GDM1 (cell line): ENCODE measurements at places on chromosomes 1 and 21.
A peak's percentile ranks its signal among the peaks of the same experiment; 100 is the strongest.

DNA sequence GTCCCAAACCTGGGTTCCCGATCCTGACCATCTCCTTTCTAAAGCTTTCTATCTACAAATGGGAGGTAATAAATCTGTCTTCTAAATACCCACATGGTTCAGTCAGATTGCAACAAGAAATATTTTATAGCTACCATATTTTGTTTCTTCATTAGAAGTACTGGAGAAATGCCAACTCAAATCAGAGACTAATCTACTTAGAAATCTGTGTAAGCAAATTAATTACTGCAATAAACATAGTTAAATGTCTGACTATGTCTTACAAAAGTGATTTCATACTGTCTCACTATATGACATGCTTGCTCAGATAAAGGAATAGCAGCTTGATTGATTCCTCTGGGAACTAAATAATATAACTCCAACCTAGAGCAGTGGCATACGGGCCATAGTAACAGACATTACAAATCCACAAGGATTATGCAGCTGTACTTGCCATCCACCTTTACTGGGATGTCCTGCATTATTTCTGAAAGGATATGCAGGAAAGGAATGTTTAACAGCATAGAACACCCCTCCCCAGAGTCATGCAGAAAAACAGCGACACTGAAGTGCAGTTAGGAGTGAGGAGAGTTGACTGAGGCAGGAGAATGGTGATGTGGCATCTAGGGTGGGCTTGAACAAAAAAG, 80.3 kb downstream of the PCNX2 start:
- DNase-seq: no peak

GRCh38 chr1:42593486-42594100, 64.6 kb upstream of the PPIH start:
- no peak for DNase-seq

DNA sequence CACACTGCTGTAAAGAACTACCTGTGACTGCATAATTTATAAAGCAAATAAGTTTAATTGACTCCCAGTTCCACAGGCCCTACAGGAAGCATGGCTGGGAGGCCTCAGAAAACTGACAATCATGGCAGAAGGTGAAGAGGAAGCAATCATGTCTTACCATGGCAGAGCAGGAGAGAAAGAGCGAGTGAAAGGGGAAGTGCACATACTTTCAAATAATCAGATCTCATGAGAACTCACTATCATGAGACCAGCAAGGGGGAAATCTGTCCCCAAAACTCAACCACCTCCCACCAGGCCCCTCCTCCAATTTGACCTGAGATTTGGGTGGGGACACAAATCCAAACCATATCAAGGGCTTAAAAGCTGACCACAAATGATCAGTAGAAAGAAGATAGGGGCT, 493.2 kb downstream of the PTPRC start:
- DNase-seq: no peak

- DNase-seq: no peak
Observed at GRCh38 chr1:54314696-54315095, 91.5 kb downstream of the SSBP3 start.

DNA sequence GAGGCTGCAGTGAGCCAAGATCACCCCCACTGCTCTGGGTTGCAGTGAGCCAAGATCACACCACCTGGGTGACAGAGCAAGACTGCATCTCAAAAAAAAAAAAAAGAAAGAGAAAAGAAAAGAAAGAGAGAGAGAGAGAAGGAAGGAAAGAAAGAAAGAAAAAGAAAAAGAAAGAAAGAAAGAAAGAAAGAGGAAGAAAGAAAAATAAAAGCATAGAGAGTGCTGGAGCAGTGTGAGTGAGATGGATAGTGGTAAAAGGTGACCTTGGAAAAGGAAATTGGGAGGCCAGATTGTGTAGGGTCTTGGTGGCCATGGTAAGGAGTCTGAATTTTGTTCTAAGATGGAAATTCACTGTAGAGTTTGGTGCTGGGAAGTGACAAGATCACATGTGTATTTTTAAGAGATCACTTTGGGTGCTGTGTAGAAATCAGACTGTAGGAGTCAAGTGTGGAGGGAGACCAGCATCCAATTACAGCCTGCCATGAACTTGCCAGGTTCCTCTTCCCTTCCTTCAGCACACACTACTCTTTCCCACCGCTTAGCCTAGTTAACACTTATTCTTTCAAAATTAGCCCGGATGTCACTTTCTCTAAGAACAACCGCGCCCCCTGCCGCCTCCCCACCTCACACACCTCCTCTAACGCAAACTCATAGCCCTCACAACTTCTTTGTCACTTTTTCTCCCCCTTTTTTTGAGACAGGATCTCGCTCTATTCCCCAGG, 17.9 kb downstream of the MTX1 start:
- peak; percentile 77 for DNase-seq

DNA sequence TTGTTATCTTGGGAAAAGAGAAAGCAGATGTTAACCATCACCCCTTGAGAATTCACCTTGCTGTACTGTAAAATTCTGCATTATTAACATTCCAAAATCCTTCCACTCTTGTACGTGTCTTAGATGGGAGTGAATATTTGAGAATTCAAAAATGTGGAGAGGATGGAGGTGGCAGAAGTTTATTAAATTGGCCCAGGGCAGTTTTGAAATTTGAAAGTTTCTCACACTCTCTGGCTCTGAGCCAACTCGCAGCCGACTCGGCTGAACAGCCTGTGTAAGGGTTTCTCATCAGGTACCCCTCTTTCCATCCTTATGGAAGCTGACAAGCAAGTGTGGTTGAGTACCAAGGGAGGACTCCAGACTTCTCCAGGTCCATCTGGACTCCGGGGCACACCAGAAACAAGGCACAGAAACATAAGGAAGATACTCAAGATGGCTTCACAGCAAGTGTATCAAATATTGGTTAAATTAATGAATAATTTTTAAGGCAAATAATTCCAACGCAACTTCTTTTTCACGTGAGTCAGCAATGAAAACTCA, 45.1 kb downstream of the RRAGC start:
- DNase-seq: no peak

DNA sequence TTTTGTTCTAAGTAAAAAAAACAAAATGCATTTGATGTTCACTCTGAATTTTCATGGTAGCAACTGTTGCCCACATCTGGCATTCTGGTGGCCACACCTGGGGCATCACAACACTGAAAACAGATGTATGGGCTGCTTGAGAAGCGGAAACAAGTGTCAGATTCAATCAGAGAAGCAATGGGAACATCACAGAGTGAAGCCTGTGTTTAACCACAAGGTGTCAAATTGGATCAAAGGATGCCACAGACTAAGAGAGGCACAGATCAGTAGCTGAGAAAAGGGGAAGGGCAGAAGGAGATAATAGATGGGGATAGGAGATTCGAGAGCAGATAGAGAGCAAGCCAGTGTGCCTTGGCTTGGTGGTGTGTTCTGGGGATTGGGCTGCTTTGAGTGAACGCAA, 49.8 kb upstream of the MTF2 start:
- DNase-seq: no peak

DNA sequence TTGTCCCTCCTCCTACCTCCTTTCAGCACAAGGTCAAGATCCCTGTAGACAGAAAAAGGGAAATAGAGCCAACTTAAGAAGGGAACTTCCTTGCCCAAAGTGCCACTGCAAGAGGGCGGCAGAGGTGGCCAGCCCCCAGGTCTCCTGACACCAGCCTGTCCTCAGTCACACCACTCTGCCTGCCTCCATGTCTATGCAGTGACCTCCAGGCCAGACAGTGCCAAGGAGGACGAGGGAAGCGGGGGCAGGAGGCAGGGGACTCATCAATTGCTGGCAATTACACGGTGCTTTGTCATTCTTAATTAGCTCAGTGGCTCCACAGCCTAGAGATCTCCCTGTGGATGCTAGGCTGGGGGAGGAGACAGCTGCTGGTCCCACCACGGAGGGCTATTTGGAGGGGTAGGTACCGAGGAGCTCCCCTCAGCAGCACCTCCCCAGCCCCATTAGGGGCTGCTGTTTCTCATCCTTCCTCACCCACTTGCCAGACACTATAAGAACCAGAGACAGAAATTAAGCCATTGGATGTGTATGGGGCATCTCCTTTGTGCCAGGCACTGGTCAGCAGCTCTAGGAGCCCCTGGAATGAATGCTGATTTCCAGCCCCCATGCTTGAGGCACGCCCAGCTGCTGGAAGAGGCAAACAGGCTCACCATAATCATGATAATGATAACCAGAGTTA, 6.1 kb upstream of the LDLRAP1 start:
- DNase-seq: no peak

- DNase-seq: no peak
Observed at GRCh38 chr1:156359973-156360372, 9.0 kb upstream of the RHBG start.

DNA sequence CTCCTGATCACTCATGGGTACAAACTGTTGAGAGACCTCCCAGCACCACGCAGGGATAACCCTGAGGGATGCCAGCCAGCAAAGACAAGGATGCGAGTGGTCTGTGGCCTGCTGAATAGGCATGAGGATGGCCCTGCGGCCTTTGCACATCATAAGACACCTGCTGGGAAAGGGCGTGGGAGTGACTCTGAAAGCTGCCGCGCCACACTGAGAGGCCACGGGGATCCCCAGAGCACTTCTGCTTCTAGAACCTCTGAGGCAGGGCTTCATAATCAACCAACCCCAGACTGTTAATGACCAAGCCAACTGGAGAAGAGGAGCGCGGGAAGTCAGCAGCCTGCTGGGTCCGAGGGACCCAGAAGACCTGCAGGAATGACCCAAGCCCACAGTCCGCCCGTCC, 73.8 kb downstream of the SH3BGR start:
- no peak for DNase-seq

GRCh38 chr1:54645806-54646676, 4.5 kb downstream of the MROH7 start:
- no peak for DNase-seq

- DNase-seq: no peak
Observed at GRCh38 chr1:13869172-13869797, 169.3 kb downstream of the PRDM2 start.

DNA sequence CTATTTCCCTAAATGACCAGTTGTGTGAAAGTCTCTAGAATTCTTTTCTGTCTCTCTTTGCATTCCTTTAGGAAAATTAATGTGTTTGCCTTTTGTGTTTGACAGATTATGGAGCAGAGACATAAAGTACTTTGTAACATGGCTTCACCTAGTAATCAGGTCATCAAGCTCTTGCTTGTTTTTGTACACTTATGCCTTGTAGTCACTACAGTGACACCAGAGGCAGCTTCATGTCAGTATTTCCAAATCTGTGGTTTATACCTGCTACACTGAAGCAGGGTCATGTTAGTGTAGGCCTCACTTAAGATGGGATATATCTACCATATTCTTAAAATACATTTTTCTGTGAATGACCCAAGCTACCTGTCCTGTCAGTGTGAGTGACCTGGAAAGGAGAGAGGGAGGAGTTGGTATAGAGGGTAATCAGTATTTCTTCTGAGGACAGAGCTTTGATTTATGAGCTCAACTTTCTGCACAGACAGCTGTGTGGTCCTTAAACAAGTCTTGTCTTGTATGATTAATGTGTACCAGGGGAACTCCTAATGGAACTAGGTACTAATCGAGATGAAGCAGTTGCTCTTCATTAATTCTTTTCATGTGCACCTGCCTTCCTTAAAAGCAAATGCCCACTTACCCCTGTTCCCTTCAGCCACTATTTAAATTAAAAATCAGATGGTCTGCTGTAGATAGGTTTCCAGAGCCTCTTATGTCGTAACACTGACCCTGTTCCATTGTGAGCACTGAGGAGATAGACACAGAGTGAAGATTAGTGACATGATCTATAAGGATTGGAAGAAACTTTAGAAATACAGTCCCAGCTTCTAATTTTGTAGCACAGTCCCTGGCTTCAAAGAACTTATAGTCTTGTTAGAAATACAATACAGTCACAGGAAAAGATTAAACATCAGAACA, 45.7 kb downstream of the MACO1 start:
- no peak for DNase-seq

GRCh38 chr1:119294199-119294598, 74.4 kb upstream of the HAO2 start:
- no peak for DNase-seq

GRCh38 chr1:101283443-101283842, 46.6 kb downstream of the S1PR1 start:
- no peak for DNase-seq

DNA sequence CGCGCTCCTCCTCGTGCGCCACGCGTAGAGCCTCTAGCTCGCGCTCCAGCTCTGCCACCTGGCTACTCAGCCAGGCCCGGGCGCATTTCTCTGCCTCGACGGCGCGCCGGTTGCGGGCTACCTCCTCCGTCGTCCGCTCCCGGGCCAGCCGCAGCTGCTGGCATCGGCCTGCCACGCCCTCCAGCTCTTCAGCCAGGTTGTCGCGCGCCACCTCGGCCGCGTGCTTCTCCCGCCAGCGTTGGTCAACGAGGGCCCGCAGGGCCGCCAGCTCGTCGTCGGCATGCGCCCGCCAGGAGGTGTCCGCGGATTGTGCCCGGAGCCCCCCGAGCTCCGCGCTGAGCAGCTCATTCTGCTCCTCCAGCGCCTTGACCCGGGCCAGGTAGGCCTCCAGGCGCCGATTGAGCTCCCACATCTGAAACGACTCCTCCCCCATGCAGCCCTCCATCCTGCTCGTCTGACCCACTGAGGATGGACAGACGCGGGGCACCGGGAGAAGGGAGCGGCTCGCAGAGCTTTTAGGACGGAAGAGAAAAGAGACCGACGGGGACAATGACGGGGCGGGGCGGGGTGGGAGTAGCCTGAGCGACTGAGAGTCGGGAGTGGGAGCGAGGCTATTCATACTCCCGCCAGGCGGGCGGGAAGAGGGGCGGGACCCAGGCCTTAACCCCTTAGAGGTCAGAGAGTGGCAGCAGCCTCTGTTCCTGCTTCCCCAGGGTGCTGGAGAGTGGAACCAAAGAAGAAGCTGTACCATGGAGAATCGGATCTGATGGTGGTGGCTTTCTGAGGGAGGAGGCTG, at the start of gene NES:
Gene NES (minus strand): TSS at position 588 of the 796 bp plus-strand sequence. CDS start 143 bp downstream, at position 445.
- DNase-seq: no peak

GRCh38 chr1:57736940-57737339, 313.1 kb upstream of the DAB1 start:
- no peak for DNase-seq

DNA sequence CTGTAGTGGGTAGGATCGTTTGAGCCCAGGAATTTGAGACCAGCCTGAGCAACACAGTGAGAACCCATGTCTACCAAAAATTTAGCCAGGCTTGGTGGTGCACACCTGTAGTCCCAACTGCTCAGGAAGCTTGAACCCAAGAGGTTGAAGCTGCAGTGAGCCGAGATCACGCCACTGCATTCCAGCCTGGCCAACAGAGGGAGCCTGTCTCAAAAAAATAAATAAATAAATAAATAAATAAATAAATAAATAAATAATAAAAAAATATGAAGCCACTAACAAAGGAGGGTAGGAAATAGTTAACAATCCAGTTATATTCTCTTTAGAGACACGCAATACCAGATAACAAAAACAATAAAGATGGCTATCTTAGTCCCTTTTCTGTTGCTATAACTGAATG, 11.9 kb upstream of the CBR3 start:
- DNase-seq: no peak
